ENCODE measurements at places on chromosomes 2 and 18.

DNA sequence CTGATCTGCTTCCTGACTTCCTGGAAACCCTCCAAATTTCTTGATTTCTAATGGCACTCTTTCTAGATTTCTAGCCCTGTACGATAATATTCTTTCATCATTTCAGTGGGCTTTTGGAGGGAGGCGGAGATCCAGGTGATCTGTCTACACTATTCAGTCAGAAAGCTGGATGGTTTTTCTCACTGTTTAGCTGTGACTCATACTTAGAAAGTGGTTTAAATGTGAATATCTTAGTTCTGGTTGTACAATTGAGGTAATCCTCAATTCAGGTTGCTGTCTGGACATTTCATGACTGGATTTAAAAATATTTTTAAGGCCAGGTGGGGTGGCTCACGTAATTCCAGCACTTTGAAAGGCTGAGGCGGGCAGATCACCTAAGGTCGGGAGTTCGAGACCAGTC is 20.8 kb downstream of the SEH1L start:
- DNase-seq: no peak

DNA sequence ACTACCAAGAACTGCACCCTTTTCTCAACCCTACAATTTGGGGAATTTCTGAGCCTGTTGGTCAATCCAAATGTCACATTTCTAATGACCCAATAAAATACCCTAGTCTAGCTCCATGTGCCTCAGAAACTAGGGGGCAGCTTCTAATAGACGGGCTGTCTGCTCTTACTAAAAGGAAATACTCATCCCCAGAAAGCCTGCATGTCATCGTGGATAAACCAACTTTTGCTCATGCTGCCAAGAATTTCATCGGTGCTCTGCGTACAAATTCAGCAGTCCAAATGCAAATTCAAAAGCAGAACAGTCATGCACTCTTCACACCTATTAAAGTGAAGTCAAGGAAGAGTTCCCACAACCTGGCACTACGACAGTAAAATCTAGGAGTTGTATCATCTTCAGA is 377.3 kb downstream of the LNPK start:
- DNase-seq: no peak

DNA sequence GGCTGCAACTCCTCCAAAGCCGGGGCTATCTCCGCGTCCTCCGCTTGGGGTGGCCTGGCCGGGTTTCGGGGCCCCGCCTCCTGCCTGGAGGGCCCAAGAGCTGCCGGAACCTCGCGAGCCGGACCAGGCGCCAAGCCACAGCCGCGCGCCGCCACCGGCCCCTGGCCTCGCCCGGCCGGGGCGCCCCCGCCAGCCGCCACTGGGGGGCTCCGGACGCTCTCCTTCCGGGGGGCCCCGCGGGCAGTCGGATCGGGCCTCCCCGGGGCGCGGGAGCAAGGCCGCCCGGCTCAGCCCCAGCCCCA is 17.4 kb upstream of the HAAO start:
- no peak for DNase-seq

DNA sequence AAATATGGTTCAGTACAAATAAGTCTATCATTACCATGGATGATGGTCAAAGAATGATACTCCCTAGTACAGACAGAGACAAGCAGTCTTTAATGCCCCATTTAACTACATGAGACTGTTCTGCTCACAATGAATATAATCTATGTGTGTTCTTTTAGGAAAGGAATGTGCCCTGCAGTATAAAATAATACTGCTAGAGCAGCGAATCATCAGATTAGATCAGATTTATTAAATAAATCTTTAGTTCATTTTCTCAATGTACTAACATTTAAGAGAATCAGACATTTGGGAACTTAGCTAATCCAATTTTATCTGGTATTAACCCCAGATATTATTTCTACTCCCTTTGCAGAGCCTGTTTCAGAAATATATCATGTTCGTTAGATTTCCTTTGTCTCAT is 272.0 kb upstream of the GCFC2 start:
- no peak for DNase-seq

DNA sequence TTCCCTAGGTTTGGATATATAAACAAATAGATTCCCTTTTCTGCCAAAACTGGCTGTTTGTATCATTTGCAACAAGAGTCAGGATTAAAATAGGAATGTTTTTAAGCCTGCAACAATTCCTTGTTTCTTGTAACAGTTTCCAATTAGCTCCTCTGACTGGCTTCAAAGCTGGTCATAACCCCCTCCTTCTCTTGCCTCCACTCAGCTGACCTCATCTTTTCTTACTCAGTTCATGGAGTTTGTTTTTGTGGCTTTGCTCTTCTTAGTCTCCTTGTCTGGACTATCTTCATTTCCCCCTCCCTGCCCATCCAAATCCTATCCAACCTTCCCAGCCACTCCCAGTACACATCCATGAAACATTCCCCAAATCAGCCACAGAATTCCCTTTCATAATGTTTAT is 14.3 kb upstream of the RAPH1 start:
- DNase-seq: no peak

- DNase-seq: no peak
These were observed 897.4 kb upstream of the KLHL29 start for GRCh38 chr2:22487541-22487940.
